T-helper 1 cell (primary cell): ENCODE measurements at places on chromosomes 2 and 18.

DNA sequence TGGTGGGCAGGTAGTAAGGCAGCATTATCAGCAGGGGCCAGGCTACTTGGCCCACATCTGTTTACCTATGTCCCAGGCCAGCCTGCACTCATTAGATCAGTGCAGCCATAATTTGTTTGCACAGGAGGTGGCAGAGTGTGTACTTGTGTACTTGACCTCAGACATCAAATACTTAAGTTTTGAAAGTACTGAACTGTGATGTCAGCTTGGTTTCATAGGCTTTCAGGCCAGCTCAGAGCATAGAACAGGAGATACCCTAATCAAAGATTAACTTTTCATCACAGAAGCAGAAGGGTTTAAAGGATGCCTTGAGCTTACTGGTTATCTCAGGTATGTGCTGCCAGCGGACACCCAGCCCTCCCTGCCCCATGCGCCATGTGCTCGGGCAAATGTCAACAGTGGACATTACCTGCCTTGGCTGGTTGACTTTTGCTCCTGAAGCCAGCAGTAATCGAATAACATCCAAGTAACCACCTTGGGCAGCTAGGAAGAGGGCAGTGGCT lies 33.2 kb downstream of the ANKRD29 start:
- DNase-seq = no peak

- DNase-seq = no peak
Observed at GRCh38 chr2:48105848-48106247, 199.6 kb upstream of the FBXO11 start.

DNA sequence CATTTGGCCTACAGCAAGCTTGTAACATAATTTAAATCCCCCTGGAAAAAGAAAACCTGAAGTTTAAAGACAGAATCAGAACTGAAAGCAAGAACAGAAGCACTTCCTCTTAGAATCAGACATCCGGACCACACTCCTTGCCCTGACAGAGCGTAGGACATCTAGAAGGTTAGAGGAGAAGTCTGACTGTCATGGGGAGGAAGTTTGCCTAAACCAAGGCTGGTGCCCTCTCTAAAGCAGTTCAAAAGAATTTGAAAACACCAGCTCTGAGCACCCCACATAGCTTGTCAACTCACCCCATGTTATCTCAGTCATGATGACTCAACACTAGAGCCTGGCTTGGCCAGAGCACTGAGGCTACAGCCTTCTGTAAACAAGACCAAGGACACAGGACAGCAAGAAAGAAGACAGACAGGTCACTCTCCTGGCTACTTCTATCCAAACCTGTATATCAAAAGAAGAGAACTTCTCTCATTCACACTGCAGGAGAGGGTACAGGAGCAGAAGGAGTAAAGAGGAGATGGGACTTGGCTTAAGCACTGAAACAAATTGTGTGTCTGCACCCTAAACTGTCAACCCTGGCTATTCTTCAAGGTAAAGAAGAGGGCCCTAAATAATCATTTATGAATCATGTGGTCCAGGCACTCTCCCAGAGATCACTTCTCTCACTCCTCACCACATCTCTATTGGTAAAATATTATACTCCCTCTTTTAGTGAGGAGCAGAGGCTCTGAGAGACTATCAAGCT lies 198.6 kb downstream of the MEMO1 start:
- no peak for DNase-seq

GRCh38 chr2:137865954-137866540 lies 98.2 kb upstream of the HNMT start:
- DNase-seq = peak; percentile 28

DNA sequence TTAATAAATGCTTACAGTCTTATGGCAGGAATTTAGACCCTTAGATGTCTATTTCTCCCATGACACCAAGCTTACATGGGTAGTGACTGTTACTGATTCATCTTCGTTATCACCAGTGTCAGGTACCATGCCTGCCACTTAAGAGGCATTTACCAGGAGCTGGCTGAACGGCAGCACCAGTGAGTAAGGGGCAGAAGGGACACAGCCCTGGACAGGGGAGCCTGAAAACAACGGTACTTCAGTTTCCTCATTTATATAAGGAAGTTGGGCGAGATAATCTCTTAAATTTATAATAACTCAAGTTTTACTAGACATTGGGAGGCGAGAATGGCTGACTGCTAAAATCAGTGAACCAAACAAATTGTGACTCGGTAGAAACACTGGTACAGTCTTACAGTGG lies 1.2 kb downstream of the COA5 start:
- no peak for DNase-seq

GRCh38 chr2:883803-884748 lies 66.6 kb upstream of the SNTG2 start:
- DNase-seq = no peak

DNA sequence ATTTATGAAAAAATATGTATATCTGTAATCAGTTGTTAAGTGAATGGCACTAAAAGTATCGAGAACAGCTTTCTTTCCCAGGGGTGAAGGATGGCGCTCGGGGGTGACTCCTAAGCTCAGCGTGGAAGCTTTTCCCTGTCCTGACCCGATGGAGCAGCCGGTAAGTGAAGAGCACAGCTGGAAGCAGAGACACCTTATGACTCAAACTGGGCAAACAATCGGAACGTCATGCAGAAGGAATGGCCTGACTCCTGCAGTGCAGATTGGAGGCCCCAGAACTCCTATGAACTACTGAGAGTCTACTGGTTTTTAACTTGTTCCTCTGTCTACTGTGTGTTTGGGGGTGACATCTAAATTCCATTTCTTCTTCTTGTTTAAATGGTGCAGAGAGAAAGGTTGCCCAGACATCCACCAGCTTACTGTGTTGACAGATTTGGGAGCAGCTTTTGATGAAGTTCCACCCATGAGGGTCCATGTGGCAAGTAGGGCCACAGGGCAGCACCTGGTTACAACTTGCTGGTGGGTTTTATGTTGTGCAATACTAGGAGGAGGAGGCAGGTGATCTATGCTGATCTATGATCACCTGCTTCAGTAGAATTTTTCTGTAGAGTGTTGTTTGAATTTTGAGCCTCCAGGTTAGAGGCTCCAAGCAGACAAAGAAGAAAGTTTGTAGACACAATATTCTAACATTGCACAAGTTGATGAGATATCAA lies 52.8 kb upstream of the TMEM182 start:
- no peak for DNase-seq

DNA sequence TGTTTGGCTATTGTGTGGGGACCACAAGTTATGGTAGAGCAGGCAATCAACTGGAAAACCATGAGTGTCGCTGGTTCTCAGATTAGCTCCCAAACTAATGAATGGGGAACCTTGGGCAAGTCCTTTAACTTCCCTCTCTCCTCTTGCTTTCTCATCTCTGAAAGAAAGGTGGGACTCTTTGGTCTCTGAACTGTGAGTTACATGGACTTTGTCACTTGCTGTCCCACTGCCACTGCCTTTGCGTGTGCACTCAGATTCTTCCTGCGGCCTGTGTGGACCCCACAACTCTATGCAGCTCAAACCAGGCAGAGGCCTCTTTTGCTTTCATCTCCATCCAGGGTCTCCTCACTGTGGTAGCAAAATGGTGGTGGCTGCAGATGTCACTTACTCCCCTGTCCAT lies 86.7 kb downstream of the RNF144A start:
- no peak for DNase-seq

- DNase-seq = no peak
Observed at GRCh38 chr18:23330423-23330822, 122.7 kb upstream of the RIOK3 start.

- no peak for DNase-seq
Observed at GRCh38 chr18:76627444-76627843, 132.4 kb upstream of the ZNF516 start.

DNA sequence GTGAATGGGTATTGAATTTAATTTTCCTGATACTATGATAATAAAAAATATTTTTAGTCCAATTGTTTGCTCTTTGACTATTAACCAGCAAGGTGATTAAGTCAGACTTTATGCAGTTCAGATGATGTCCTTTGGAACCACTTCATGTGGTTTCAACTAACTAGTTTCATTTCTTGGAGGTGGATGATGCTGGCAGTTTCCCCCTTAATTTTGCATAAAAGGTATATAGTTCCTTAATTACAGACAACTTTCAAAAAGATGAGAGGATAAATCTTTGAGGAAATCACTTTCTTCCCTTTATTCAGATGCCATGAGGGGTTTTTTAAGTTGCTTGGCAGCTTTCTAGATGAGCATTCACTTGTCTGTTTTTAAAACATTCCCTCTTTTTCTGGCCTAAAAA lies 223.1 kb downstream of the PHLPP1 start:
- no peak for DNase-seq

- DNase-seq = no peak
Observed at GRCh38 chr2:239791526-239792404, 233.4 kb downstream of the NDUFA10 start.

- no peak for DNase-seq
Observed at GRCh38 chr2:182822733-182823132, 43.7 kb downstream of the FRZB start.

GRCh38 chr2:227703280-227703732 lies 14.5 kb downstream of the SLC19A3 start:
- no peak for DNase-seq

- DNase-seq = no peak
Observed at GRCh38 chr18:55337908-55338521, 250.0 kb downstream of the TCF4 start.

GRCh38 chr2:221572219-221572820 lies at the start of gene EPHA4:
Gene EPHA4, minus strand, starts transcription at chr2:221572304. Its CDS starts 56 bp downstream, at chr2:221572248.
- peak; percentile 80 for DNase-seq

DNA sequence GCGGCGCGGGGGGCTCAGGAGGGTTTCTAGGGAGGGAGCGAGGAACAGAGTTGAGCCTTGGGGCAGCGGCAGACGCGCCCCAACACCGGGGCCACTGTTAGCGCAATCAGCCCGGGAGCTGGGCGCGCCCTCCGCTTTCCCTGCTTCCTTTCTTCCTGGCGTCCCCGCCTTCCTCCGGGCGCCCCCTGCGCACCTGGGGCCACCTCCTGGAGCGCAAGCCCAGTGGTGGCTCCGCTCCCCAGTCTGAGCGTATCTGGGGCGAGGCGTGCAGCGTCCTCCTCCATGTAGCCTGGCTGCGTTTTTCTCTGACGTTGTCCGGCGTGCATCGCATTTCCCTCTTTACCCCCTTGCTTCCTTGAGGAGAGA lies 5.2 kb downstream of the PROC start:
- no peak for DNase-seq

DNA sequence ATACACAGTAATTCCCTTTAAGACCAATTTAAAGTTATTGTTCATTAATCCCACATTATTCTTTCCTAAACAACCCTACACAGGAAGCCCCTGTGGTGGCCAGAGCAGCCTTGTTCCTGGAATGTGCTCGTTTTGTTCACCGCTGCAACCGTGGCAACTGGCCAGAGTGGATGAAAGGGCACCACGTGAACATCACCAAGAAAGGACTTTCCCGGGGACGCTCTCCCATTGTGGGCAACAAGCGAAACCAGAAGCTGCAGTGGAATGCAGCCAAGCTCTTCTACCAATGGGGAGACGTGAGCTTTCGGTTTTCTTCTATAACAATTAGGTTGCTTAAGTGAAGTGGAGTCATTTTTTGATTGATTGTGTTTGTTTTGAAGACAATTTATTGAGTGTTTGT lies 101.0 kb downstream of the UNC80 start:
- no peak for DNase-seq

DNA sequence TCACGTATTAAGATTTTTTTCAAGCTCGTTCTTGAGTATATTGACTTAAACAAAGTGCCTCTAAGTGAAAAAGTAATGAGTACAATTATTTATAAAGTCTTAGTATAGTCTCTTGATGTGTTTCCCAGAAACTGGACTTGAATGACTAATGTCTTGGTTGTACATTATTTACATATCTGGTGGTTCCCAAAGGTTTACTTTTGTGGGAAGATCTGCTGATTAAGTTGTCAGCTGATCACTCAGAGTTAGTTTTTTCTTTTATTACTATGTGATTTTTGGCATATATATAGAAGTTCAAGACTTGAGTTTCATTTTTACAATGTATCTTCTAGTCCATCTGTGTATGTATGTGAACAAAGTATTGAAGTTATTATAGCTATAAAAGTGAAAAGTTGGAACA lies 29.5 kb downstream of the RNF144A start:
- no peak for DNase-seq

DNA sequence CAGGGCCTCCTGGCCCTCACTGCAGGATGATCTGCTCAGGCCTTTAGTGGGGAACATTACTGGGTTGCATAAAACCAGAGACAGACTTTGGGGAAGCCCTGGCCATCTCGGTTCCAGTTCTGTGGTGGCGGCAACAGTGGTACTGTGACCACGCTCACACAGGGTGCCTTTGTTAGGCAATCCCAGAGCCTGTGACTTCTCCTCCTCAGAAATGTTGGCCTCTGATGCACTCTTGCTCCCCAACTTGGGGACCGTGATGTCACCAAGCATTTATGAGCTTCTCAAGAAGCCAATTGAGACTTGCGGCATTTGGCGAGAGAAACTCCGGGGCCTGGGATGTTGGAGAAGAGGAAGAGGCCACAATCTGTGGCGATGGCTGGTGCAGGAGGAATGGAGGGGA lies 80.9 kb upstream of the PKDCC start:
- no peak for DNase-seq

DNA sequence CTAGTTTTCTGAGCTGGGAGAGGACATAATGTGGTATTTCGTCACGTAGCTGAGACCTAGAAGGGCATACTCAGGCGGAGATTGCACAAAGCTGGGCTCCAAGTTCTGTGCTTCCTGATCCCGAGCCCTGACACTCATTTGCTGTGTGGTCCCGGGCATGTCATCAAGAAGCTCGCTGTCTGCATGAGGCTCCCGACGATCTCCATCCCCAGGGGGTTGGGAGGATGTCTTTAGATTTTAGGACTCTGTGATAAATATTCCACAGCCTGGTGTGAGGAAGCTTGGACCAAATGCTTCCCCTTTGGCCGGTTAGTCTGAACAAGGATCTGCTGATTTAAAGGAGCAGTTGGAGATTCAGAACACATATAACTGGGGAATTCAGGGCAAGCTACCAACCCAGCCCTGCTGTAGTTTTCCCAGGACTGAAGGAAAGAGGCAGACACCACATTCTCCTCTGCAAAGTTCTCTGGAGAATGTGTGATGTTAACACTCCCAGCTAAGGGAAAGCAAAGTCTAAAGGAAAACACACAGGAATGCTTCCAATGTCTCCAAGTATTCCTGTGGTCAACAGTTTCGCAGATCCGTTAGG lies 2.3 kb downstream of the KCNE4 start:
- DNase-seq = no peak

DNA sequence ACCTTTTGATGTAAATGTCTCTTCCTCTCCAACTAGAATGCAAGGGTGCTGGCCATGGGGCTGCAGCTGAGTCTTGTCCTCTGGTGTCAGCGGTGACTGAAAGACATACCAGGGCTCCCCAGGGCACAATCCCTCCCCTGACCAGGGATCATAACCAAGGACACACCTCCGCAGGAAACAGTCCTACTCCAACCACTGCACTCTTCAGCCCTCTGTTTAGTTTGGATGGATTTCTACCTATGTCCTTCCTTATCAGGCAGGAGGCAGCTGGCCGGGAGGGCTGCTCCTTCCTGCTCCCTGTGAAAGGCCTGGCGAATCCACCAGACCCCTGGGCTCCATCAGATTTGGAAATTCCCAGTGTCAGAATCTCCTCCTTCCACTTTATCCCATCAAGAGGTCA lies 185.2 kb upstream of the ID2 start:
- DNase-seq = no peak

DNA sequence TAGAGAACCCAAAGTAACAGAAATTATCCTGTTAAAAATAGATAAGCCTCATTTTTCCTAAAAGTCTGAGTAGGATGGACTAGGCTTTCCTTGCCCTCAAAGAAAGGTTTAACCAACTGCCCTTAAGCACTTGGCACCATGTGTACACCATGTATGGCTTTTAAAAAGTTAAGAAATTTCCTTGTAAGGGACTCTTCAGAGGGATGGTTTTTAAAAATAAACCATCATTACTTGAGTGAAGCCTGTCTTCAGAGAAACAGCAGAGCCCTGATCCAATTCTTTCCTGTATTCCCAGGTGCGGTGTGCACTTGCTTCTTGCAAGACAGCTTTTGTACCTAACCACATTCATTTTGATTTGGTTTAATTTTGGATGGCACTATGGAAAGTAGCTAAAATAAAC lies 1.1 kb upstream of the NEMP2 start:
- DNase-seq = no peak
